ENCODE measurements at places on chromosomes 5 and 9. TPM values are rescaled to one million over a fixed set of nuclear protein-coding genes. Genes with fewer than 3 reads are reported as not detected.

The PPP2R2B gene
- 2.0 TPM for total RNA-seq

The PCDHGB3 gene
- 1.8 TPM for total RNA-seq

The MAMDC2 gene
- total RNA-seq = 18.1 TPM

The CCIN gene
- total RNA-seq = not detected

DNA sequence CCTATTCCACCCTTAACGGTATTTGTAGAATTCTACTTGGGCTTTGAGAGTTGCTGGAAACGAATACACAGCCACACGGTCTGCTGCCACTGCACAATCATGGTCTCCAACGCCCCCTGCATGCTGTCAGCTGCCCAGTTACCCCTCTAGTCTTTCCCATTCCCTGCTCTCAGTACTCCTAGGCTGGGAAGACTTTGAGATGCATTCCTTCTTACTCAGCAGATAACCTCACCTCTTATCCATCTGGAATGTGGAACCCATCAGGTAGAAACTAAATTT, 92.8 kb downstream of the ANKH start:
- no peak for DNase-seq

DNA sequence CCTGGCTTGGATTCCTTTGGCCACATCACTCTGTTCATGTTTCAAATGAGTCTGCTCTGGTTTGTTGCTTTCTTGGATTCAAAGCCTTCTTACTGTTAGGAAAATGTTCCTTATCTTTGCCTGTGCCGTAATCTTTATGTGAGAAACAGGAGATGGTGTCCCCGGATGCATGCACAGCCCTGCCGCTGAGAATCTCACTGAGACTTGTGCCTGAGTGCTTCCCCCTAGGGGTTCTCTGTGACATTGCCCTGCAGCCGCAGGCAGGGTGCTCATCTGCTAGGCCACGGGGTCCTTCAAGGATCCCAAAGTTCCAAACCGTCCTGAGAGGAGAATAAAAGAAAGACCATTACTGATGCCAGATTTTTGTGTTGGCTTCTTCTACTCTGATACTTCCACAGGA, 81.4 kb upstream of the ANKRD55 start:
- no peak for DNase-seq

- no peak for DNase-seq
Measured at GRCh38 chr9:74277532-74277931, 219.6 kb upstream of the RORB start.

- DNase-seq = no peak
Measured at GRCh38 chr9:129109952-129110739, 447 bp downstream of the CRAT start.

DNA sequence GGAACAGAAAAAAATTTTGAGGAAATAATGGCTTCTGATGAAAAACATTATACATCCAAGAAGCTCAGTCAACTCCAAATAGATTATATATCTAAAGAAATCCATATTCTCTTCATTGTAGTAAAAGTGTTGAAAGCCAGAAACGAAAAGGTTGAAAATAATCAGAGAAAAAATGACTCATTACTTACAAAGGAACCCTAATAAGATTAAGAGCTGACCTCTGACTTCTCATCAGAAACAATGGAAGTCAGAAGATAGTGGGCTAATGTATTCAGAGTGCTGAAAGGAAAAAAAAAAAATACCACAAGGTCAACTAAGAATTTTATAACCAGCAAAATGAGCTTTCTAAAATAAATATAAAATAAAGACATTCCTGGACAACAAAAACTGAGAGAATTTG, 60.0 kb downstream of the HSD17B4 start:
- DNase-seq = no peak

All from esophagus squamous epithelium (tissue), 5 donors.